ENCODE measurements at places on chromosomes 11 and 22.

DNA sequence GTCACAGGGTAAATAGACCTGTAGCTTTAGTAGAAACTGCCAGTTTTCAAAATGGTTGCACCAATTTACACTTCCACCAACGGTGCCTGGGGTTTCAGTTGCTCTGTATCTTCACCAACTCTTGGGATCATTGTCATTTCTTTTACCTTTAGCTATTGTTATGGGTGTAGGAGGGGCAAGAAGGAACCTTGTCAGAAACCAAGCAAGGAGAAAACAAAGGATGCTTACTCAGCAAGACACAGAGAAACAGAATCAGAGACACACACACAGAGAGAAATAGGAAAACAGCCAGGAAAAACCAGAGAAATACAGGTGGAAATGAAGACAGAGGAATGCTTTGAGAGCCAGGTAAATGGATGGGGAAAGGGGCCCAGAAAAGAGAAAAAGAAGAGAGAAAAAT lies 367.6 kb downstream of the MIAT start:
- no peak for DNase-seq

DNA sequence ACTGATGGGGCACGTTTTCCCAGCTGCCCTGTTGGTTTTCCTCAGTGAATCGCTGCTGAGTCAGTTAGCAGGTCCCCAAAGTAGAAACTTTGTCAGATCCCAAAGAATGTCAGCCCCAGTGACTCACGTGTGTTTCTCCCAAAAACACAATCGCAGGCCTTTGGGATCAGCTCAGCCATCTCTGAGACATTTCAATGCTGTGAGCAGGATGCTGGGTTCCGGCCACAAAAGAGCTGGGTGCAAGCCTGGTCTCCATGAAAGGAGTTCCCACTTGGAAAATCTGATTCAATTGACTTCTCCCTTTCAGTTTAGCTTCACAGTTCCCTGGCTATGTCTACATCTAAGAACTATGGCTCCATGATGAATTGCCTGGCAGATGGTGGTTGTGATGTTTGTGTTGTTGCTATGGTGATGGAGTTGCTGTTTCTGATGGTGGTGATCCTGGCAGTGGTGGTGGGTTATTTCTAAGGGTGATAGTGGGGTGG lies 28.0 kb downstream of the MYEOV start:
- DNase-seq: peak; percentile 63

GRCh38 chr22:45804986-45805325 lies 133.3 kb downstream of the ATXN10 start:
- DNase-seq: peak; percentile 90

DNA sequence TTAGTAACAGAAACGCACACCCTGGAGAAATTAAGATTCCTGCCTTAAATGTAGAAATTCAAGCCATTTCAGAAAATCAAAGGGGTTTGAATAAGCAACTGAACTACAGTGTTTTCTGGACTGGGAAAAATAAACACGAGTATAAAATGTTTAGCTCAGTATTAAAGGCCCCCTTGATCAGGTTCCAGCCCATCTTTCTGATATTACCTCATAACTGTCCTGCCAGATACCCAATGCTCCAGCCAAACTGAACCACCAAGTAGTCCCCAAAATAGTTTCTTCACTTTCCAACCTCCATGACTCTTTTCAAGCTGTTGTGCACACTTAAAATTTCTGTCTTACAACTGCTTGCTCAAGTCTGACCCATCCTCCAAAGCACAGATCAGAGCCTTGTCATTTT lies 54.4 kb downstream of the SERGEF start:
- no peak for DNase-seq

DNA sequence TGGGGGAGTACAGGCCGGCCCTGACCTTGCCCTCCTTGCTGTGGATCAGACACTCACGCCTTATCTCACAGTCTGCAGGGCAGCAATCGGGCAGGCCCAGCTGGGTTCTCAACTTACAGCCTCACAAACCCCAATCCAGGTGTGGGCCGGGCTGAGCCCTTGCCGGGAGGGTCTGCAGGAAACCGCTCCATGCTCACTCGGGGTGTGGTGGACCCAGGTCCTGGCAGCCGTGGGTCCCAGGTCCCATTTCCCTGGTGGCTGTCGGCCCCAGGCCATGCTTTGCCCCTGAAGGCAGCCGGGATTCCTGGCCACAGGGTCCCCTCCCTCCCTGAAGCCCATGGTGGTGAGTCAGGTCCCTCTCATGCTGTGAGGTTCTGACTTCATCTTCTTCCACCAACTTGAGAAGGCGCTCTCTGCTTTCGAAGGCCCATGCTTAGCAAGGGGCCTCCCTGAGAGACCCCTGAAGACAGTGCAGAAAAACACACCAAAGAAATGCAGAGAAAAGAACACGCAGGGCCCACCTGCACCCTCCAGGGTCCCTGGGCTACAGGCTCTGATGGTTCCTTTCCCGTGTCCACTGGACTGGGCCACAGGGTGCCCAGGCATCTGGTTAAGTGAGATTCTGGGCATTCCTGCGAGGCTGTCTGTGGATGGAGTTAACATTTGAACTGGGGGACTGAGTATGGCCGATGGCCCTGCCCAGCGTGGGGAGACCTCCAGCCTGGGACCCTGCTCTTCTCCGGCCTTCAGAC lies 588.2 kb downstream of the BRD1 start:
- no peak for DNase-seq

GRCh38 chr22:48705917-48706605 lies 1121.6 kb downstream of the BRD1 start:
- DNase-seq: no peak

DNA sequence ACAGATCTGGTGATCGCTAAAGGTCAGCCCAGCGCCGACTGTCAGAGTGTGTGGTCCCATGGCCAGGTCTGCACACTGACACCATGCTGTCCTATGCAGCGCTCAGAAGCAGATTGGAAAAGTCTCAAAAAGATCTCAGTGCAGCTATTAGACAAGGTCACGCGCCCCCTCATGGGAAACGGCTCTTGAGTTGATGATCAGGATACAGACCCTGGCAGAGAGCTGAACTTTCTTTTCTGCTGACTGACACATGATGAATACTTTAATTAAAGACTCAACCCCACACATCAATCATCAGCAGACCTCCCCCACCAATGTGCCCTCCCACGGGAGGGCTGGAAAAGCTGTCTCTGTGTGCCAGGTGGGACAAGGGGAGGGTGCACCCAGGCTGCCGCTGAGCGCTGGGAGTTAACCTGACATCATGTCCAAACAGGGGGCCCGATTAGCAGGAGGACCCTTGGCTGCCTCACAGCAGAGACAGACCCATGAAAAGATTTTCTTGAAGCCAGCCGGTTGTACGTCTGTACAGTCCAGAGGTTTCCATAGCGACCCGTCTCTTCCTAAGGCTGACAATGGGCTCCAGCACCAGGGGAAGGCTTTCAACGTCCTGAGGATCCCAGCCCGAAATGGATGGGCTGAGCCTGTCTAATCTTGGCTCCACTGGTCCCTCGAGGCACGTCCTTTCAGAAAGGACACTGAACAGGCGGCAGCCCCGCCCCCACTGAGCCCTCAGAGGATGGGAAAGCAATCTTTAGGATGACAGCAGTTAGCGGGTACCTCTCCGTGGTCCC lies 26.9 kb downstream of the RASD2 start:
- no peak for DNase-seq

- no peak for DNase-seq
Observed at GRCh38 chr22:39419096-39419495, 19.5 kb downstream of the TAB1 start.

- DNase-seq: no peak
Observed at GRCh38 chr11:111514216-111515031, at the start of gene HOATZ. HOATZ (plus strand) TSS chr11:111514778; CDS start chr11:111514785, 7 bp downstream.

DNA sequence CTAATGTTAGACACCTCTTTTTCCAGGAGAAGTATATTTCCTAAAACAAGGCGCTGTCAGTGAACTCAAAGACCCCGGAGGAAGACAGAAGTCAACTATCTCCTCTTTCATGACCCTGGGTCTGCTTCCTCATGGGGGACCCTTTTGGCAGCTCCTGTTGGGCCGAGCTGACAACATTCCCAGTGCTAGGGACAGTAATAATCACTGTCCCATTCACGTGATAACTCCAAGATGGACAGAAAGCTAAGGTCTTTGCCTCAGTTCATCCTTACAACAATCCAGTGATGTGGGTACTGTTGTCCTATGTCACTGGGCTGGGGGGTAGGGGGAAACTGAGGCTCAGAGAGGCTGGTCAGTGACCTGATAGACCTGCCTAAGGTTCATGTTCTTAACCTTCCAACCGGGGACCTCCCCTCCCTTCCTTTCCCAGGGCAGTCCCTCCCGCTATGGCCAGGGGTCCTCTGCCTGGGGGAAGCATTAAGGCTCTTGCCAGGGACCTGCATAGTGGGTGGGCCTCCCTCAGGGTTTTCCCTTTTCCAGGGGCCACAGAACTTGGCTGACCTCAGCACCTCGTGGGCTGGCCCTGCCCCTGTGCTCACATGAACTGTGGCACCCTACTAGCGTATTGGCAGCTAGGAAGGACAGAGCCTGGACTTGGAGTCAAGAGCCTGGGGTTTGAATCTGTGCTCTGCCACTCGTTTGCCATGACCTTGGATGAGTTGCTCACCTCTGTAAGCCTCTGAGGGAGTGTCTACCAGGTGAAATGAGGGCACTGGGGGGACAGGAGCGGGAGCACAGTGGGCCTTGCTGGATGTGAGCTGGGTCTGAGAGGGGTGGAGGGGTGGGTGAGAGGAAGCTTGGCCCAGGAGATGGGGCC lies 53.6 kb downstream of the LRRC32 start:
- no peak for DNase-seq

GRCh38 chr22:46472722-46473016 lies 64.8 kb downstream of the CELSR1 start:
- no peak for DNase-seq

DNA sequence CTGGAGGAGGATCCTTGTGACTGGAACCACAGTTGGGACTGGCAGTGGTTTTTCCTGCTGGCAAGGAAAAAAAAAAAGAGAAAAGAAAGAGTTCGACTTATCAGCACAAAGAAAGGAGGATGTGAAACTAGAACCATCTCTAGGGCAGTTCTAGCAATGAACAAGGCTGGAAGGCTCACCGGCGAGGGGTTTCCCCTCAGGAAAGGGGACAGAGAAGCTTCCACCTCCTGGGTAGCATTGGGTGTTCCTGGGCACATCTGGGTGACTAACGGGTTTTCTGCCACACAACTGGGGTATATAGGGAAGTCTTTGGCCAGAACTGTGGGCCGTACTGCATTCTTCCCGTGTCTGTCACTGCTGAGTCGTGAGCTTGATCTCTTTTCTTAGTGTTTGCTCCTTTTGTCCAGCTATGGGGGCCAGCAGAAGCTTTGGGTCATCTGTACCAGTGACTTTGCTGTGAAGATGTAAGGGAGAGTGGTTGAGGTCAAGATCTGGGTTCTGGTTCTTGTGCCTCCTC lies 109.4 kb upstream of the OR4B1 start:
- DNase-seq: no peak

- DNase-seq: no peak
Observed at GRCh38 chr22:39839204-39839603, 54.4 kb downstream of the ENTHD1 start.

GRCh38 chr11:122692444-122692843 lies 36.9 kb downstream of the UBASH3B start:
- no peak for DNase-seq

GRCh38 chr11:39917256-39917655 lies 1542.2 kb downstream of the LRRC4C start:
- DNase-seq: no peak

DNA sequence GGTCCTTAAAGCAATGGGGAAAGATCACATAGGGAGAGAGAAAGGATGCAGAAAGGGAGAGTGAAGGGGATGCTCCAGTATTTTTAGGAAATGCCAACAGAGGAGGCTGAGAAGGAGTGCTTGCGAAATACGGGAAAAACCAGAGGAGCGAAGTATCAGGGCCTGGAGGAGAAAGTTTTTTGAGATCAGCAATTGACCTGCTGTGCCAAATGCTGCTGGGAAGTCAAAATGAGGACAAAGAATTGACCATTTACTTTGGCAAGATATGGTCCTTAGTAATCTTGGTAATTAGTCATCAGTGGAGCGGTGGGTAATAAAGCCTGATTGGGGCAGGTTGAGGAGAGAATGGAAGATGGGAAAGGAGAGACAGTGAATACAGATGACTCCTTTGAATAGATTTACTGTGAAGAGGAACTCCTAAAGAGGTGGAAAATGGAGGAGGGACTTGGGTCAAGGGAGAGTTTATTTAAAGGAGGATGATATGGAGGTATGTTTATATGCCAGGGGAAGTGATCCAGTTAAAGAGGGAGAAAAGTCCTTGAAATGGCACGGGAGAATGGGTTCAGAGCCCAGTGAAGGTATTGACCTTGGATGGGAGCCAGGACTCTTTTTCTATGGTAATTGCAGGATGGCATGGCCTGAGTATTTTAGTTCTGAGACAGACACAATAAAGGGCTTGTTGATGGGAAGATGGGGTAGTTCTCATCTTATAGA lies 111.5 kb downstream of the PKNOX2 start:
- no peak for DNase-seq

DNA sequence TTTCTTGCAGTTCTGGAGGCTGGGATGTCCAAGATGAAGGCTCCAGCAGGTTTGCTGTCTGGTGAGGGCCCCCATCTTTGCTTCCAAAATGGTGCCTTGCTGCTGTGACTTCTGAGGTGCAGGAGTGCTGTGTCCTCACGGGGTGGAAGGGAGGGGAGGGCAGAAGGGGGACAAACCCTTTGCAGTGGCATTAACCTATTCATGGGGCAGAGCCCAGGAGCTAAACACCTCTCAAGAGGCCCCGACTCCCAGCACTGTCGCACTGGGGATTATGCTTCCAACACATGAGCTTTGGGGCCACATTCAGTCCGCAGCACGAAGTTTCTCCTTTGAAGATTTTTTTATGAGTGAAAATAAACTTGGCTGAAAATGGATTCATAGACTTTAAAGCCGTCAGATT lies 25.5 kb upstream of the OSBPL5 start:
- DNase-seq: no peak

GRCh38 chr11:95991545-95991944 lies 67.6 kb upstream of the MTMR2 start:
- peak; percentile 48 for DNase-seq

DNA sequence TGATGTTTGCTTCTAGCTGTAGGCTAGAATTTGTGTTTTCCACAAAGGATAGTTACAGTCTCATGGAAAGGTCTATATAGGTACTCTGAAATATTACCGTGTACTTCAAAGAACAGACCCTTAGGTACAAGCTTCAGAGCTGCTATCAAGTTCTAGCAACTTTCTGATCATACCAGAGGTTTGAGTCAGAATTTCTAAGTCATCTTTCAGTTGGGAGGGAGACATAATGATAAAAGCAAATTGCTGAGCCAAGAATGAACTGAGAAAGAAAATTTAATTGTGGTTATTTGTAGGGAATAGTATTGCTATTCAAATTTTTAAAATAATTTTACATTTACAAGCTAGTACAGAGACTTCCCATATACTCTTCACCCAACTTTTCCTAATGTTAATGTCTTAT lies 19.9 kb upstream of the ME3 start:
- no peak for DNase-seq

GRCh38 chr22:27546157-27546935 lies 255.2 kb downstream of the MN1 start:
- DNase-seq: no peak
